Mesenchymal stem cell (in vitro differentiated cells and primary cell): ENCODE measurements at places on chromosomes 5 and 9.
A peak's percentile ranks its signal among the peaks of the same experiment; 100 is the strongest.

DNA sequence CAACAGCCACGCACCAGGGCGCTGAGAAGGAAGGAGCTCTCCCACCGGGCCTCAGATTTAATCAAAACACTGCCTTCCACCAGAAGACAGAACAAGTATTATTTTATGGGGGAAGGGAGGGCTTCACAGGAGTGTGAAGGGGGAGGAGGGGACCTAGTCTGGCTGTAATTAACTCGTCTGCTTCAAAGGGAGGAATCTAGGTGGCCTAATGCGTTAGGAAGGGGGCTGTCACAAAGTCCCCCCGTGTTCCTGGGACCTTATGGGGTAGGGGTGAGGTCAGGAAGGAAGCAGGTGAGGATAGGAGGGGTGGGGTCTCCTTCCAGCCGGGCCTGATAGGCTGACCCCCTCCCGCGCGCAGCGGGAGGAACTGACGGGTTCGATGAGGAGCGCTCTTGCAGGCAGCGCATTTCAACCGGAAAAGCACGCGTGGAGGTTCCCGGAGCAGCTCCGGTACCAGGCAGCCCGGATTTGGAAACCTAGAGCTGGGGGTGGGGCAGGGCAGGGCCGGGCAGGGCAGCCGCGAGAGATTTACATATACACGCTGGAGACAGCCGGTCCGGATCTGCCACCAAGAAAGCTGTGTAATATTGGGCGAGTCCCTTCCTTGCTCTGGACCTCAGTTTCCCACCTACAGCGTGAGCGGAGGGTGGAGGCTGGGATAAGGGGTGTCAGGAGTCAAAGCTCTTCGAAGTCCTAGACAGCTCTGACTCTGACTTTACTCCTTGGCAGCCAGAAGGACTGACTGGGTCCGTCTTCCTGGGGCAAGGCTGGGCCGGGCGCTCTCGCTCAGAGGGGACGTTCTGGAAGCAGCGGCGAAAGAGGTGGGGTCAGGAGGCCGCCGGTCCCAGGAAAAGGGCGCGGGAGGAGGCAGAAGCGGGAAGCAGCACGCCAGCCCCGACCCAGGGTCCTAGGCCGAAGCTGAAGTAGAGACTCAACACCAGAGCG, 1.8 kb downstream of the SHB start:
- DNase-seq: no peak

GRCh38 chr5:67896311-67896929, 319.1 kb upstream of the PIK3R1 start:
- no peak for DNase-seq

DNA sequence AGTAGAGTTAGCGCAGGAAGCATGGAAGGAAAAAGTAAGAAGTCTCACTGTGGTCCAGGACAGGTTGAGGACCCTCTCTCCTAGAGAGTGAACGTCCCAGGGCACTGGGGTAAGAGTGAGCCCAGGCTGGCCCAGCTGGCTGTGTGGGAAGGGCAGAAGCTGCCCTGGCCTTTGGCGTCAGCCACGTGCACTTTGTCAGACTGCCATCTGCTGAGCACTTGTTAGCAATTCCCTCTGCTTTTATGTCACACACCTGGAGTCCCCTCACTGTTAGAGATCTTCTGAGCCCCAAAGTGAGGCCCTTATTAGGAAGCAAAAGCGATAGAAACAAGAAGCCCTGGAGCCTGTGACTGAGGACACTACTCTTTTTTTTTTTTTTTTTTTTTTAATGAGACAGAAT, 79.1 kb downstream of the UGCG start:
- no peak for DNase-seq

- DNase-seq: no peak
These were observed 21.2 kb downstream of the ECM2 start for GRCh38 chr9:92514635-92515034.

- no peak for DNase-seq
These were observed 453.0 kb downstream of the EFNA5 start for GRCh38 chr5:107217721-107218130.

GRCh38 chr9:133677126-133678010, 41.2 kb downstream of the DBH start:
- no peak for DNase-seq

DNA sequence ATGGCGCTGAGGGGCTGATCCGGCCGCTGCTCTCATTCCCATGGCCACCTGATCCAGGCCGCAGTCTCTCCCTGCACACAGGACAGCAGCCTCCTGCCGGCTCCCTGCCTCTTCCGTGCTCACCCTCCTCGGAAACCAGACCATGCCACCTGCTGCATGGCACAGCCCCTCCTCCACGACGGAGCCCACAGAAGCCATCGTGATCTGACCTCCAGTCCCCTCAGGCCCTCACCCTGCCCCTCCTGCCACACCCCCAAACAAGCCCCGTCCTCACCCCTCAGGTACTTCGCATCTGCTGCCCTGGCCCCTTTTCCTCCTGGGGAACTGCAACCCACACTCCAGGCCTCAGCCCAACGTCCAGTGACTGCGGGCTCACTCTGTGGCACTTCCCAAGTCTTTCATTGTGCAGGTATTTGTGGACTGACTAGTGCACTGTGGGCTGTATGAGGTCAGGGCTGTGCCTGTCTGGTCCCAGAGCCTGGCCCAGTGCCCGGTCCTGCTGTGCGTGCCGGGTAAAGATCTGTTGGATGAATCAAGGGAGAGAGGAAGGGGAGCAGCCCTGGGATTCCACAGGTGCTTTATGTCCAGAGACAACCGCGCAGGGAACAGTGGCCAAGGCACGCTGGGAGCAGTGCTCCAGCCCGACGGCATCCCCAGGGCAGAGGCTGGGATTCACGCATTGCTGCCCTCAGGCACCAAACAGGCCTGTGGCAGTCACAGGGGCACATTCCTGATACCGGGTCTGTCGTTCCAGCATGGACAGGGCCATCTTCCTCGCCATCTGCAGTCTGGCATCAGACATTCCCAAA, 86.1 kb downstream of the ADAMTS2 start:
- DNase-seq: peak; percentile 92

DNA sequence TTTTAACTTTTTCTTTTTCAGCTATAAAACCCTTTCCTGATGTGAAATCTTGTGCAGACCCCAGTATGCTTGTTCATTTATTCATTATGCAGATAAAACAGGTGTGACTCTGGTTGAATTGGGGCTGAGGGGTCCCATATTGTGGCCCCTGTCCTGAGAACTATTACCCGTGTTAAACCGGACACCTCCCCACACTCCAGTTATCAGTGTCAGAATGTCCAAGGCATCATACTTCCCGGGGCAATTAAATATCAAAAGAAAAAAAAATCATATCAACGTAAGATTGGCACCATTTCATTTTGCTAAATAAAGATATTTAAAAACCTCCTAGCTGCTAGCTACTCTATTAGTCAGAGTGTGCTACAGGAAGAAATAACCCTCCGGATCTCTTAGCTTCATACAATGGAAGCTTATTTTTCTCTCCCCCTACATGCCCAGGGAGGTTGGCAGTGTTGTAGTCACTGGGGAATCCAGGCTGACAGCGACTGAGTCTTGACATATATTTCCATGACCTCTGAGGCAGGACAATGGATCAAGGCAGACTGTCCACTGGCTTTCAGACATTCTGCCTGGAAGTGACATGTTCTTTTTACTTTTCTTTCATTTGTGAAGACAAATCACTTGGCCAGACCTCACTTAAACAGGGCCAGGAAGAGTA, 170.0 kb downstream of the SEC61B start:
- DNase-seq: no peak

- no peak for DNase-seq
These were observed 592.0 kb downstream of the BNC2 start for GRCh38 chr9:16278326-16278999.

DNA sequence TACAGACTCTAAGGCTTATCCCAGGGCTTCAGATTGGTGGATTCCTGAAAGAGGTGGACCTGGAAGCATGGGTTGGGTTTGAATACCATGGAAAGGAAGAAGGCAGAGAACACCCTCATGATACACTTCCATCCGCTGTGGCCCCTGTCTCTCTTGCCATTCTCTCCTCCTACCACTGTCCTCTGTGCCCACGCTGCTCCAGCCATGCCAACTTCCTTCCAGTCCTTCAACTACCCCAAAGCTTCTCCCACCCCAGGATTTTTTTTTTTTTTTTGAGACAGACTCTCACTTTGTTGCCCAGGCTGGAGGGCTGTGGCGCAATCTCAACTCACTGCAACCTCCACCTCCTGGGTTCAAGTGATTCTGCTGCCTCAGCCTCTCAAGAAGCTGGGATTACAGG, 1.7 kb upstream of the SPARC start:
- no peak for DNase-seq

DNA sequence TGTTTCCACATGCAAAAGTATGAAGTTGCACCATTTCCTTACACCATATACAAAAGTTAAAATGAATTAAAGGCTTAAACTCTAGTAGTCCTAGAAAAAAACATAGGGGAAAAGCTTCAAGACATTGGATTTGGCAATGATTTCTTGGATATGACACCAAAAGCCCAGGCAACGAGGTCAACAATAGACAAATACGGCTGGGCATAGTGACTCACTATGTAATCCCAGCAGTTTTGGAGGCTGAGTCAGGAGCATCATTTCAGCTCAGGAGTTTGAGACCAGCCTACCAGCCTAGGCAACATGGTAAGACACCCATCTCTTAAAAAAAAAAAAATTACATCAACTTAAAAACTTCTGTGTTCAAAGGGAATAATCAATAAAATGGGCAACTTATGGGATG, 30.9 kb upstream of the SREK1 start:
- DNase-seq: peak; percentile 52

DNA sequence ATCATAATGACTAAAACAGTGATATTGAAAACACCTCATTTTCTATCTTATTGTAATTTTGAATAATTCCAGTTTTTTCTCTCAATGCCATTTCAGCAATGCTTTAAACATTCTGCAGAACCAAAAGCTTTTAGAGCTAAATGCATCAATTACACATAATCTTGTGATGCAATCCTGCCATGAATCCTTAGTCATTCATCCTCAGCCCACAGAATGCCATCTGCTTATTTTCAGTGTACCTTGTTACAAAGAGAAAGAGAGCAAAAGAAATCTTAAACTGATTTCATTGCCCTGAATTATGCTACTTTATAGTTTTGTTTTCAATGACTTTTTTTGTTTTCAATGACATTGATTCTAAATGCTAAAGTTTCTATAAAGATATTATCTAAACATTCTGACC, 1234.8 kb upstream of the C9orf72 start:
- peak; percentile 87 for DNase-seq

DNA sequence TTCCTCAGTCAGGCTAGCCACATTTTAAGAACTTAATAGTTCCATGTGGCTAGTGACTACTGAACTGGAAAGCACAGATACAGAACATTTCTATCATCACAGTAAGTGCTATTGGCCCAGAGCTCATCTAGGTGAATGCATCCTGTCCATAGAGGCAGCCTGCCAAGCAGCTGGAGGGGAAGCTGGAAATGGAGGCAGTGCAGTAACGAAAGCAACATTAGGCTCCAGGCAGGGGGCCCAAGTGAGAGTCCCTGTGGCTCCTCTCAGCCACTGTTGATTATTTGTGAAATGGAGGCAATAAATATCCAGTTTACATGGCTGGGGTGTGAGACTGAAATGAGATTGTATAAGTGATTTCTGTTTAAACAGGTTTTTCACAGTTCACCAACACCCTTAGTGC, 227.2 kb upstream of the KLF9 start:
- no peak for DNase-seq

GRCh38 chr5:143657647-143658285, 154.2 kb upstream of the HMHB1 start:
- no peak for DNase-seq

DNA sequence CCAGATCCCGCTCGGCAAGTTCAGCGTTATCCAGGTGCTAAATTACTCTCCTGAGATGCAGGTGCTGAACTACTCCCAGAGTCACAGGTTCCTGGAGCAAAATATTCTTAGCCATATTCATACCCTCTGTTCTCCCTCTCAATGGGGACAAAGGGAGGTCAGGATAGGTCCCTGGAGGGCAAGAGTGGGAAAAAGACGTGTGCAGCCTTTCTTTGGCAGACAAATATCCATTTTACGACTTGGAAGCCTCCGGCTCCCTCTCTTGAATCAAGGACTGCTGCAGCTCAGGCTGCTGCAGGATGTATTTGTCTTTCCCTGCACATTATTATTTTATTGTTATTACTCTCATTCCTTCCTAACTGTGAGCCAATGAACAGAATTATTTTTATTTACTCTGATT, 590.2 kb downstream of the NR2F1-AS1 start:
- DNase-seq: no peak

- DNase-seq: no peak
These were observed 588.0 kb downstream of the PRELID2 start for GRCh38 chr5:145246961-145247744.

DNA sequence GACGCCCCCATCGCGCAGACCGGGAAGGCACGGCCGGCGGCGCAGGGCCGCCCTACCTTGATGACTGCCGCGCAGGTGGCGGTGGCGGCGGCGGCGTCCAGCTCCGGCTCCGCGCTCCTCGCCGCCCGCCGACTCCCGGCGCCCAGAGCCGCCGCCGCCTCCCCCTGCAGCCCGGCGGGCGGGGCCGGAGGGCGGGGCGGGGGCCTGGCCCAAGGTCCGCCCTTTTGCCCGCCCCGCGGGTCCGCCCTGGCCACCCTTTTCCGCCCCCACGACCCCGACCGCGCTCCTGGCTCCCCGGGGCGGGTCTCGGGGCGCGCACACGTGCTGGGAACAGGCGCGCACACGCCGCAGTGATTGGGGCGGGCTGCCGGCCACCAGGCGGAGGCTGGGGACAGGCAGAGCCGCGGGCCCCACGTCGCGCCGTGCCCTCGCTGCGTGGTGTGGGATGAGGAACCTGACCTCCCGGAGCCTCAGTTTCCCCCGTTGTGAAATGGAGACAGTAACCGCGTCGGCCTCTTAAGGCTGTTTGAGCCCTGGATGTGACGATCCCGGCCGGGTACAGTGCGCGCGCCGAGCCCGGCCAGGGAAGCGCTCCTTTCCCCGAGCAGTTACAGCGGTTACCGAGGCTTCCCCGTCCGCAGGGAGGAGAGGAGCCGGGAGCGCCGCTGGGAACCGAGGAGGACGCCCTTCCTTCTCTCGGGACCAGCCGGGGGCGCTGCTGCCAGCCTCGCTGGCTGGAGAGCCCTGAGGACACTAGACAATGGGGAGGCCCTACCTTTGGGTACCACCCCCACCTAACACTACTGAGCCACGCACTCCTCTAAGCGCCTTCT, at the start of gene CORO2A:
CORO2A (minus strand) TSS at position 135 of the 833 bp plus-strand sequence. CDS start 34,977 bp downstream, outside the sequence.
- peak; percentile 80 for DNase-seq

DNA sequence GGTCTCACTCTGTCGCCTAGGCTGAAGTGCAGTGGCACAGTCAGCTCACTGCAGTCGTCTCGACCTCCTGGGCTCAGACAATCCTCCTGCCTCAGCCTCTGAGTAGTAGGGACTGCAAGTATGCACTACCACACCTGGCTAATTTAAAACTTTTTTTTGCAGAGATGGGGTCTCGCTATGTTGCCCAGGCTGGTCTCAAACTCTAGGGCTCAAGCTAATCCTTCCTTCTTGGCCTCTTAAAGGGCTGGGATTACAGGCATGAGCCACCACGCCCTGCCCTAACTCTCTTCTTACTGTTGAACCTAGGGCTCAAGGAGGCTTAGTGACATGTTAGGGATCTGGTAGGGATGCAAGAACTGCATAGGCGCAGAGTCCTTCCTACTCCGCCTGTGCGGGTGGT, 65.3 kb downstream of the SNX30 start:
- DNase-seq: no peak
